ENCODE measurements at places on chromosomes 12 and 14. TPM values are rescaled to one million over a fixed set of nuclear protein-coding genes. Genes with fewer than 3 reads are reported as not detected.
A peak's percentile ranks its signal among the peaks of the same experiment; 100 is the strongest.

Gene C2CD5
- total RNA-seq: 68.6 TPM

Gene MAP3K9
- total RNA-seq: 30.8 TPM

Gene OR4E1
- not detected for total RNA-seq

Gene TAS2R42
- not detected for total RNA-seq

Gene LRIG3
- 7.5 TPM for total RNA-seq

Gene KRT2
- total RNA-seq: not detected

Gene FGF23
- total RNA-seq: 0.56 TPM

Gene CPNE6
- total RNA-seq: not detected

Gene ZCRB1
- 18.1 TPM for total RNA-seq

GRCh38 chr12:71449373-71450070, 9.9 kb downstream of the LGR5 start:
- H3K27me3 ChIP-seq: no peaks in the 10 kb centered on the region
- no peaks in the 10 kb centered on the region for H3K4me1 ChIP-seq

DNA sequence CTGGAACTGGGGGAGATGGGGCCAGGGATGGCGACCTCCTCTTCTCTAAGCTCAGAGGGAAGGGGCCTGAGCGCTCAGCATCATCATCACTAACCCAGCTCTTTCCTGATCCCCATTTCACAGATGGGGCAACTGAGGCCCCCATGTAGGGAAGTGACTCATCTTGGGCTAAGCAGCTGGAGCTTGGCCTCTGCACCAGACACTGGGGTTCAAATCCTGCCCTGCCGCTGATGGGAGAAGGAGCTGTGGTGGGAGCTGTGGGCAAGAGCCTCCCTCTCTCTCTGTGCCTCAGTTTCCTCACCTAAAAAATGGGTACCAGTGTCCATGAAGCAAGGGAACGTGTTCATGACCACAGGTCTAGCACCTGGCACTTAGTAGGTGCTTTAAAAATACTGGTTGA, 2.6 kb upstream of the TRPV4 start:
- DNase-seq: no peak
- no peak overlapping the region for H3K27ac ChIP-seq
- no peaks in the 10 kb centered on the region for H3K27me3 ChIP-seq
- no peaks in the 10 kb centered on the region for H3K4me1 ChIP-seq
- no peak overlapping the region for H3K4me3 ChIP-seq

- H3K27me3 ChIP-seq: no peaks in the 10 kb centered on the region
- peak; percentile 30 for DNase-seq
- H3K27ac ChIP-seq: no peak overlapping the region
- no peaks in the 10 kb centered on the region for H3K36me3 ChIP-seq
- H3K4me3 ChIP-seq: no peak overlapping the region
- no peaks in the 10 kb centered on the region for H3K4me1 ChIP-seq
Observed at GRCh38 chr12:13905794-13906193, 75.6 kb downstream of the GRIN2B start.

DNA sequence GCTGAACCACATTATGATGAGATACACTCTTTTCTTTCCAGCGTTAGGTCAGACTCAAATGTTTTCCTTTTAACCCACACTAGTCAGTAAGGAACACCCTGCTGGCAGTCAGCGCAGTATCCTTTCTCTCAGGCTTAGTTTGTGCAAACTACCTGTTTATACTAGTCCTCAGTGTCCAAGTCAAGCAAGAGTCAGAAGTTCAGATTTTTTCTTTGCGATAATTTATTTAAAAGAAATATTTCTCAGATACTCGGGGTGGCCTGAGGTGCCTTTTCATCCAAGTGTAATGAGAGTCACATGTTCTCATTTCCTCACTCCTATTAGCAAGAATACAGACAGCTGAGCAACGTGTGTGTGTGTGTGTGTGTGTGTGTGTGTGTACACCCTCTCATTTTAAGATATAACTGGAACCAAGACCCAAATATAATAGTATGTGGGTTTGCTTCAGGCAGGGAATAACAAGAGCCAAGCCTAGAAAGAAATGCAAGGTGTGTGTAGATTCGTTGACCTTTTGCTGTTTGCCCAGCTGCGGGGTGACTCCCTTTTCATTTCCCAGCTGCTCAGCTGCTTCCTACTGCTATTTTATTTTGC, 182.7 kb downstream of the KICS2 start:
- no peaks in the 10 kb centered on the region for H3K36me3 ChIP-seq
- DNase-seq: peak; percentile 35
- H3K27me3 ChIP-seq: no peaks in the 10 kb centered on the region
- H3K27ac ChIP-seq: peak overlapping the region; percentile 28
- H3K4me1 ChIP-seq: peaks cover 20% of the 10 kb centered on the region

GRCh38 chr12:53057816-53058500, 8.1 kb downstream of the TNS2 start:
- H3K4me1 ChIP-seq: peaks cover 8% of the 10 kb centered on the region
- peaks cover 17% of the 10 kb centered on the region for H3K27me3 ChIP-seq

DNA sequence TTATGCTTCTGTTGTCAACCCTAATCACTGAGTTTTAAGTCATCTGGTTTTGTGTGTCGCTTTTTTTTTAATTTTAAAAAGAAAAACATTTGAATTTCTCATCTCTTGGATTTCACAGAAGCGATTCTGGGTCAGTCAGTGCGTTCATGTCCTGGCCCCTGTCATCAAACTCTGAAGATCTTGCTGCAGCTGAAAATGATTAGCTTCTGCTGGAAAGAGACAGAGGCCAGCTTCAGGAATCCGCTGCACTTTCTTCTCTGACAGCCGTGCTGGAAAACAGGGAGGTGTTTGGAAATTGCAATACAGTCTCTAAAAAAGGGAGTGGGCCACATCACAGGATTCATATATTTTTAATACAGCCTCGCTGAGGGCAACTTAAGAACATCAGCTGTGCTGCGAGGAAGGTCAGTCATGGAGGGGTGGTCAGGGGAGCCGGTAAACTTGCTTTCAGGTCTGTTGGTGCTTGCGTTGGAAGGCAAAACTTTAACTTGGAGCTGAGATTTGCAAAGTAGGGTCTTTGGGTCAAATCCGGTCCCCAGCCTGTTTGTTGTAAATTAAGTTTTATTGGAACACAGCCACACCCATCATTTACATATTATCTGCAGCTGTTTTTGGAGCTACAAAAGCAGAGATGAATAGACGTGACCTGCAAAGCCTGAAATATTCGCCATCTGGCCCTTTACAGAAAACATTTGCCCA, 190.8 kb downstream of the AACS start:
- H3K4me1 ChIP-seq: peaks cover 18% of the 10 kb centered on the region
- H3K27ac ChIP-seq: 0 out of 2 replicates have a peak overlapping the region, but pooled peaks have one; percentile 32
- H3K36me3 ChIP-seq: peaks cover 6% of the 10 kb centered on the region
- no peak overlapping the region for H3K4me3 ChIP-seq
- DNase-seq: no peak

- H3K27ac ChIP-seq: peak overlapping the region; percentile 19
- H3K27me3 ChIP-seq: no peaks in the 10 kb centered on the region
- DNase-seq: no peak
- H3K4me3 ChIP-seq: no peak overlapping the region
- H3K4me1 ChIP-seq: peaks cover 10% of the 10 kb centered on the region
Observed at GRCh38 chr12:124411281-124411878, 116.5 kb downstream of the RFLNA start.

DNA sequence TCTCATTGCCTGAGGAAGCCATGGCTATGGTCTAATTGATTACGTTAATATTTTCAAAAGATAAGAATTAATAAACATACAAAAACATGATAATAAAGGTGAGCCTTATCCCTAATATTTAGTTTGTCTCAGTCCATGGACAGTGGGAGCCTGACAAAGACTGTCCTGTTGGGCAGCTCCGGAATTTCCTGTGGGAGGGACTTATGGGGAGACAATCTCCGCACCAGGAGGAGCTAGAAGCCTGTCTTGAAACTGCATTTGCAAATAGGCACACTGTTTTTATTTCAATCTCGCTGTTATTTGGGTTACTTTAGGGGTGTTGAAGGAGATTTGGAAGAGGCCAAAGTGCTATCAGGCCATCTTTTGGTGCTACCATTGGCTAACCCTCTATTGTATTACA, 50.8 kb upstream of the ZDHHC17 start:
- peaks cover 28% of the 10 kb centered on the region for H3K4me1 ChIP-seq
- H3K4me3 ChIP-seq: no peak overlapping the region
- no peaks in the 10 kb centered on the region for H3K27me3 ChIP-seq
- no peak overlapping the region for H3K27ac ChIP-seq
- DNase-seq: peak; percentile 70

- no peaks in the 10 kb centered on the region for H3K4me1 ChIP-seq
- no peak overlapping the region for H3K4me3 ChIP-seq
- H3K27me3 ChIP-seq: no peaks in the 10 kb centered on the region
- no peaks in the 10 kb centered on the region for H3K36me3 ChIP-seq
- no peak overlapping the region for H3K27ac ChIP-seq
Observed at GRCh38 chr12:131850856-131851559, 22.8 kb downstream of the MMP17 start.

DNA sequence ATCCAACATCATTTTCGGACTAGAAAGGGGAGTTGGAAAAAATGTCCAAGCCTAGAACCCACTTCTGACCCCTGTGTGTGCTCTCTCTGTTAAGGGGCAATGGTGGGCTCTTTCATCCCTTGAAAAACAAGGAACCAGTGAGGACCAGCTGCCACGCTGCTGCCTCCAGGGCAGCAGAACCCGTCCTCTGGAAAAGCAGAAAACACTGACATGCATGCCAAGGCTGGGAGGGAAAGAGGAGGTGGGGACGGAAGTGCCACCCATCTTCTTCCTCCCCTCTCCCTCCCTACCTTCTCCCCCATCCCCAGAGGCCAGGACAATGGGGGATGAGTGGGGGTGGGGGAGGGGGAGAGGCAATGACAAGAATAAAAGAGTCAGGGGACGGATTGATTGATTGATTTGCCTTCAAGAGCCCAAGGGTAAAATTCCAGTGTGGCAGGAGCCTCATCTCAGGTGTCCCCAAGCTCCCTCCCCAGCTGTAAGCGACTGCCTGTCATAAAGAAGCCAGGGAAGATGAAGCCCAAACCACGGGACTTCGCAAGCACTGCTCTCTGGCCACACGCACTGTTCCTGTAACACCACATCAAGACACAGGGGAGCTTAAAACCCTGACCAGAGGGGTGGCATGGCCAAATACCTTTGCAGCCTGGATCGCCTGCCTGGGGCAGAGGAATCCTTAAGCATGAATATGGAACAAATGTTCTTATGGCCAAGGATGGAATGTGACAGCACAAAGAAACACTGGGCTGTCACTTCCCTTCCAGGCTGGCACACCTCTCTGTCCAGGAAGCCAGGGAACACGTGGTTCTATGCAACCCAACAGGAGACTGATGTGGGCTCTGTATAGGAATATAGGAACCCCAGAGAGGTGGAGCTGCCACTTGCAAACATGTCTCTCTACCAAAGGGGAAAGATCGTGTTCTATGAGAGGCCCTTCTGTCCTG, 38.9 kb upstream of the BDKRB2 start:
- H3K27ac ChIP-seq: no peak overlapping the region
- no peaks in the 10 kb centered on the region for H3K27me3 ChIP-seq
- DNase-seq: no peak
- no peak overlapping the region for H3K4me3 ChIP-seq
- no peaks in the 10 kb centered on the region for H3K36me3 ChIP-seq

GRCh38 chr12:12812618-12813119, 477 bp upstream of the DDX47 start:
- peak overlapping the region; percentile 91 for H3K4me3 ChIP-seq
- no peak for DNase-seq
- H3K4me1 ChIP-seq: peaks cover 9% of the 10 kb centered on the region
- H3K27ac ChIP-seq: no peak overlapping the region
- peaks cover 6% of the 10 kb centered on the region for H3K36me3 ChIP-seq

DNA sequence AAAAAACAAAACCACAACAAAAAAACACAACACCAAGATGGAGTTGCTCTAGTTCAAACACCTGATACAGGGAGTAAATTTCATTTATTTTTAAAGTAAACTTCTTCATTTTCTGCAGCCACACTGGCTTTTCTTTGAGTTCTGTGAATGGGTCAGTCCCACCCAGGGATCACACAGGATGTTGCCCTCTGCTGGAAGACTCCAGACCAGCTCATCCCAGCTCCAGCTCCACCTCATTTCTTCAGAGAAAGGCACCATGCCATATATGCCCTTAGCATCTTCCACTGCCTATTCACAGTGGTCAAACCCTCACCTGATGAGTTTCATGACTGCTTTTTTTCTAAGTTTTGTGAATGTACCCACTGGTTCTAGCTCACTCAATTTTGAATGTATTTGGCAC, 8.0 kb downstream of the GLIPR1 start:
- H3K36me3 ChIP-seq: no peaks in the 10 kb centered on the region
- no peaks in the 10 kb centered on the region for H3K27me3 ChIP-seq
- H3K4me1 ChIP-seq: peaks cover 12% of the 10 kb centered on the region
- DNase-seq: peak; percentile 65

DNA sequence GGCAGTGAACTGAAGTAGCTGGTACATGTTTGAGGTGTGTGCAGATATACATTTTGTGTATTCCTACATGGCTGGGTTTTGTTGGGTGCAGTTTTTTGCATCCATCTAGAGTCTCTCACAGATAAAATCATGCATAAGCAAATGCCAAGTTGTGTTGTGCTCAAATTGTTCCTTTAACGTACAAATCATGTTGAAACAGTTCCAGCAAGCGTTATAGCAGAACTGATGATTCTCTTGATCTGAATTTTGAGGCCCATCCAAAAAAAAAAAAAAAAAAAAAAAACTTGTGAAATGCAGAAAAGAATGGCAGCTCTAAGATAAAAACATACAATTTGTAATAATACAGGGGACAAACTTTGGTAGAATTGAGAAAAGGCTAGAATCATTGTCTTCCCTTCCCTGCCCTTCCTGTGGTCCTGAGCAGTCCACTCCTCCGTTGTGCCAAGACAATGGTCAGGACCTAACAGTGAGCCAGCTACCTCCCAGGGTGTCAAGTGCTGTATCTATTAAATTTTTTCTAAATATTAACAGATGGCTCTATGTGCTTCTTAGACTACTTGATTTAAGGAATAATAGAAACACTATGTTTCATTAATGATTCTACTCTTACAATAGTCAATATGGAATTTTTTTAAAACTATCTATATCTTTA, 122.1 kb downstream of the PLEKHA5 start:
- H3K27ac ChIP-seq: no peak overlapping the region
- no peak for DNase-seq
- H3K4me1 ChIP-seq: no peaks in the 10 kb centered on the region
- no peak overlapping the region for H3K4me3 ChIP-seq
- no peaks in the 10 kb centered on the region for H3K36me3 ChIP-seq
- no peaks in the 10 kb centered on the region for H3K27me3 ChIP-seq

DNA sequence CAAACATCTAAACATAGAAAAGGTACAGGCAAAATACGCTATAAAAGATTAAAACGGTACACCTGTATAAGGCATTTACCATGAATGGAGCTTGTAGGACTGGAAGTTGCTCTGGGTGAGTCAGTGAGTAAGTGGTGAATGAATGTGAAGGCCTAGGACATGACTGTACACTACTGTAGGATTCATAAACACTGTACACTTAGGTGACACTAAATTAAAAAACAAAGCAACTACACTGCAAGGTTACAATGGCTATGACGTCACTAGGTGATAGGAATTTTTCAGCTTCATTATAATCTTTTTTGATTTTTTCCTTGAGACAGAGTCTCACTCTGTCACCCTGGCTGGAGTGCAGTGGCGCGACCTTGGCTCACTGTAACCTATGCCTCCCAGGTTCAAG, 269.2 kb downstream of the KSR2 start:
- no peak overlapping the region for H3K27ac ChIP-seq
- no peaks in the 10 kb centered on the region for H3K36me3 ChIP-seq
- H3K4me3 ChIP-seq: no peak overlapping the region
- H3K27me3 ChIP-seq: no peaks in the 10 kb centered on the region

- peaks cover 14% of the 10 kb centered on the region for H3K4me1 ChIP-seq
- no peaks in the 10 kb centered on the region for H3K27me3 ChIP-seq
- no peaks in the 10 kb centered on the region for H3K36me3 ChIP-seq
- H3K27ac ChIP-seq: peak overlapping the region; percentile 88
- DNase-seq: no peak
Observed at GRCh38 chr14:44897845-44898151, 63.9 kb downstream of the KLHL28 start.
